ENCODE measurements at places on chromosomes 4 and X.

DNA sequence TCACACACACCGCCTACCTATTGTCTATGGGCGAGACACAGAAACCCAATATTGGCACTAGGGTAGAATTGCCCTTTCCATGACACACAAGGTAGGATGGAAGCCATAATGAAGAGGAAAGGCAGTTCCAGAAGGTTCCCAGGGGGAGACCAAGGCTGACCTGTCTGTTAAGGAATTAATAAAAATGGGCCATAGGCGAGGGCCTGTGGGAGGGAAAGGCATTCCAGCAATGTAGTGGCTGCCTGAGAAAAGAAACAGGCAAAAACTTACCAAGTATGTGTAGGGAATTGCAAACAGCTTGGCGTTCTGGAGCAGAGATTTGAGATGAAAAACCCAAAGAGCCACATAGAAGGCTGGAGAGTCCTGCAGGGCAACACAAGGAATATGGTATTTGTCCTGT, 19.1 kb downstream of the MAGED2 start:
- no peak for DNase-seq

DNA sequence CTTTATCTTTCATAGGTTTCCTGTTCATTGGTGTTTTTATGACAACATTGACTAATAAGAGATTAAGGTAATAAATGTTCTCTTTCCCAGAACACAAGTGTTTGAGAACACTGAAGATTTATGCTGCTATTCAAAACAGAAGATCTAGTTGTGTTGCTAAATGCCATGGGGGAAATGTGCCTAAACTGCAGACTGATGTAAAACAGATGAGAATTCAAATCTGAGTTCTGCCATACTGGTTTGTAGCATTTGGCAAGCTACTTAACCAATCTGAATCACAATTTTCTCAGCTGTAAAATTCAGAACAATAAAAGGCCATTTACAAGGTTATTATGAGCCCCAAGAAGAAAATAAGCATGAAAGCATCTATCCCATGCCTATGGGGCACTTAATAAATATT, 2.3 kb downstream of the SLC10A6 start:
- no peak for DNase-seq

- DNase-seq: no peak
Measured at GRCh38 chrX:9072281-9072680, 38.4 kb upstream of the FAM9B start.

GRCh38 chrX:40104630-40104984, 6.8 kb upstream of the BCOR start:
- no peak for DNase-seq

DNA sequence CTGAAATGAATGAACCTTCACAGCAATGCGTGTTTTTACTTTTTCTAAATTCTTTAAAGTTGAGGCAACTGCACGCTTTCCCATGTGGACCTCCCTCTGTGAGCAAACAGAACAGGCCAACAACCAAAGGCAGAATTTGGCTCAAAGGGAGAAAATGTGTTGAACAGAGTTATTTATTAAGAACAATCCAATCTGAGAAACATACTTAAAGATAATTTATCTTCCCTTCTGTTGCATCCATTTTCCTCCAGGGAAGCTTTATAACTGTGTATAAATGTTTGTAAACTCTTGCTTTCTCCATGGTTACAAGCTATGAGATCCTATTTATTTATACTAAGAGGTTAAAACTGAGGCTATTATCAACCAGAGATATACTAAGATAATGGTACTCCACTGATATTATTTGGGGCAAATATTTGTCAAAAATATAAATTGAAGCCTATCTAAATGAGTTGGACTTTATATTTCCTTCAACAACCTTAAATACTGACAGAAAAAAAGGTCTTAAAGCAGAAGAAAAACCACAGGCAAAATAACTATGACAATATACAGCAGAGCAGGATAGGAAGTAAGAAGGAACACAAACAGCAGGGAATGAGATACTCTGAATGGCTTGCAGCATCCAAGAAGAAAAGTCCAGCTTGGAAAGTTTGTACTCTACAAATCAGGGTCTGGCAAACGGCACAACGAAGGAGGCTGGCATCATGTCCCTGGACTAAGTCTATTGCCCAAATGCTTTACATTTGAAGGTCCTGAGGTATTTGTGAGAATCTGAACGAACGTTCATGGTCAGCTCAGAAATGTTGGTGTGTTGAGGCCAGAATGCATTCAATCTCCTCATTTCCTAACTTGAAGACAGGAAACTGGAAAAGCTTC, 663.2 kb upstream of the INTU start:
- DNase-seq: no peak

DNA sequence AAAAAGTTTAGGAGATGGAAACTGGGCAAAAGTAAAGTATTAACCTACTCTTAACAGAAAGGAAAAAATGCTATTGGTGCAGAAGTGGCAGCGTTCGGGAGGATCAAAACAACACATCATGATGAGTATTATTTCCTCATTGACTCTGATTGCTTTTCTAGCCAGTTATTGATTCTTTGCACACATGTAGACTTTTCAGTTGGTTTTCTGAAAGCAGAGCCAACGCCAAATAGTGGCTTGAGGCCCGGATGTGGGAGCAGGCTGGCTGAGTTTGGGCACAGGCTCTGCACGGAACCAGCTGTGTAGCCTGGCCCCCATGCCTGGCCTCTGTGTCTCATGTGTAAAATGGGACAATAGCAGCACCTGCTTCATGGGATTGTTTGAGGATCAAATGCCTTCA, 21.8 kb downstream of the STOX2 start:
- DNase-seq: no peak

DNA sequence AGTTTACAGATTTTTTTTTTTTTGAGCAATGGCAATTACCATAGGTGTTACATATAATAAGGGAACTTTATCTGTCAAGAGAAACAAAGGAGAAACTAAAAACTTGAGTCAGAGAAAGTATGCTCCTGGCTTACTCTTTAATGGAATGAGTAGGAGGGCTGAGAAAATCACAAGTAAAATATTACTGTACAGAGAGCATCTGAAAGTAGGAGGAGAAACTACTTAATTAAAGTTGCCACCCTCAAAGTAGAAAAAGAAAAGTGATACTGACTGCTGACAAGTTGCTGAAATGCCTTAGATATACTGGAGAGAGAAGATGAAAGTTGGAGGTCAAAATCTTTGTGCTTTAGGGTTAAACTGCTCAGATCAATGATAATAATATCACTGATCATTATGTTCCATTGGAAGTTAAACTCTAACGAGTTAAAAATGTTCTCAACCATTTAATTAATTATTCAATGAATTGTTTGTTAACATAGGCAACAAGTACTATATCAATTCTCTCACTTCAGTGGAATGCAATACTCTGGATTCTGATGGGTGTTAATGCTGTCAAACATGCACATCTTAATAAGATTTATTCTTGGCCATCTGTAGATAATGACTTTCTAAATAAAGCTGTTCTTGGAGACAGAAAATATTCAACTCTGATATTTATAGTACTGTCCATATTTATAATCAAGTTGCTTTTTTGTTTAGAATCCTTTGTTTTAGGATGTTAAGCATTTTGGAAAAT, 61.2 kb upstream of the CAMK2D start:
- DNase-seq: no peak

- DNase-seq: no peak
Measured at GRCh38 chrX:625137-625691, 5.4 kb upstream of the SHOX start.

DNA sequence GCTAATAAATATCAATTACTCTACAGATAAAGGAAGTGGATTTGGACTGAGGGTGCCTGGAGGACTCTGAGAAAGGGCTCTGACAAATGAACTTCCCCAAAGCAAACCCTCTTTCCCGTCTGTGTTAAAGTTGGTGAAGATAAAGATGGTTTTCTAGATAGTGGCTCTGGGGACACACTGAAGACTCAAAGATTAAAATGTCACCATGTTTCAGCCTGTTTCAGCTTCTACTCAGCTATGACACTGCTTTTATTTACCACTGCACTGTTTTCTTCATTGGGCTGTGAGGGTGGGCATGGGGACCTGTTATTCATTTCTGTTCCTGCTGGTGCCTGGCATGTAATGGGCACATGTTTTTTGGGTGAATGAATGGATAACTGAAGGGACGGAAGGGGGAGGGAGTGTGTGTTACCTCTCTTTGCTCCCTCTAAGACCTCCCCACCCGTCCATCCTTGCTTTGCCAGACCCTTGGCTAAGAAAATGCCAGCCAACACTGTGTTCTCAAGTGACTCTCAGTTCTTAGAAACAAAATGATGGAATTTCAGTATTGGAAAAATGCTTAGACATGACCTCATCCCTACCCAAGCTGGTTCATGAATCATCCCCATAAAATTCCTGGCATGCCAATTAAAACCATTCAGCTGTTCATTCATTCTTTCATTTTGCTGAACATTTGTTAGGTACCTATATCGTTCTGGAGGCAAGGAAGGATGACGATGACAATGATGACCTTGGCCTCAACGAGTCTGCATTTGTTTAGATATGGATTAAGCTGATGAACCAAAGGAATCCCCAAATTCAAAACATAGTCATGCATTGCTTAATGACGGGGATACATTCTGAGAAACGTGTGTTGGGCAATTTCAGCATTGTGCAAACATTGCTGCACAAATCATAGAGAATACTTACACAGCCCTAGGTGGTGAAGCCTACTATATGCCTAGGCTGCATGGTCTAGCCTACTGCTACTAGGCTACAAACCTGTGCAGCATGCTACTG, 13.4 kb upstream of the STK32B start:
- DNase-seq: no peak

- no peak for DNase-seq
Measured at GRCh38 chr4:176971576-176972115, 178.9 kb upstream of the VEGFC start.
